ENCODE measurements at places on chromosomes 11 and 22.

DNA sequence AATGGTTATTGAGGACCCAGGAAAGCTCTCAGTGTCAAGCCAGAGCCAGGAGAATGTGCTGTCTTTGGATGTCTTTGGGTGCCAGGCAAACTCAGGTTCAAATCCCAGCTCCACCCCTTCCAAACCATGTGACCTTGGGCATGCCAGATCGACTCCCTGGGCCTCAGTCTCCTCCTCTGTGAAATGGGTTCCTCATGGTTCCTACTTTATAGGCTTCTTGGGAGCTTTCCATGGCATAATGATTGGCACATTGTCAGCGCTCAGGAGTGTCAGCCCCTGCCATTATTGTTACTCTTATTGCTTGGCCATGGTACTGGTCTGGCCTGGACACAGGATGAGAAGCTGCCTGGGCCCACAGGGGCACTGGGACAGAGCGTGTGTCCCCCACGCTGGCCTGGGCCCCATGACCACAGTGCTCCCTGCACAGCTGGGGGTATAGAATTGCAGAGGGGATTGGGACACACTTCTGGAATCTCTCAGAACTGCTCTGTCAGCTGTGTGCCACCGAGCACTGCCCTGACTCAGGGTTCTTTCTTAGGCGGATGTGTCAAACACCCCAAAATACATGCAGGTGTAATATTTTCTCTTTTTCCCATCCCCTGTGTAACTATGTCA lies 37.6 kb upstream of the CRYBB3 start:
- DNase-seq, result no peak

- DNase-seq, result no peak
Observed at GRCh38 chr11:63262547-63262946, 19.1 kb upstream of the SLC22A25 start.

- no peak for DNase-seq
Observed at GRCh38 chr11:8122173-8122764, 41.3 kb downstream of the TUB start.

GRCh38 chr11:12505183-12505582 lies 127.8 kb downstream of the PARVA start:
- DNase-seq, result no peak

DNA sequence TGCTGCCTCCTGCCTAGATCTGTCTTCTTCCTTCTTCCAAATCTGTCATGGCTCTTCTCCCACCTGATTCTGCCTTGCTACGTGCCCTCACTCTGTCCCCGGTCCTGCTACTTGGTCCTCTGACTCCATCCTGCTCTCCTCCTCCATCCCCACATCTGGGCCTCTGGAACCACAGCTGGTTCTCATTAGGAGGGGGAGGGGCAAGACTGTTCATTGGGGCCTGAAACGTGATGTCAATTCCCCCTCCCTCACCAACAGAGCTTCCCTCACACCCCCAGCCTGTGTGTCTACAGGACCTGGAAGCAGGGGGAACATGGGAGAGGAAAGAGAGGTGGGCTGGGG lies 9.1 kb downstream of the DCHS1 start:
- DNase-seq, result no peak

DNA sequence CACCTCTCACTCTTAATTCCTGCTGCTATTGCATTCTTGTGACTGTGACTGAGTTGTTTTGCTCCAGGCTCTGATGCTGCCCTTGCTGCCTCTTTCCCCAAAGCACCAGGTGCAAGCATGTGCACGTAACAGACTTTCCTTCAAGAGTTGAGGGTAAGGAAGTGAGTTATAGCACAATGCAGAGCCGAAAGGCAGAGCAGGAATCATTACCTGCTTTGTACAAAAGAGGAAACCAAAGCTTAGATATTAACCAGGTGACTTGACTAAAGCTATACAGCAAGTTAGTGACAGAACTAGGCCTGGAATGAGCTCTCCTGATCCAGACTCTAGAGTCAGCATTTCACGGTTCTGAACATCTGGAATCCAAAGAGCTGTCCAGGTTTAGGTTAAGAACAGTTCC lies 33.6 kb downstream of the NEU3 start:
- DNase-seq, result no peak

DNA sequence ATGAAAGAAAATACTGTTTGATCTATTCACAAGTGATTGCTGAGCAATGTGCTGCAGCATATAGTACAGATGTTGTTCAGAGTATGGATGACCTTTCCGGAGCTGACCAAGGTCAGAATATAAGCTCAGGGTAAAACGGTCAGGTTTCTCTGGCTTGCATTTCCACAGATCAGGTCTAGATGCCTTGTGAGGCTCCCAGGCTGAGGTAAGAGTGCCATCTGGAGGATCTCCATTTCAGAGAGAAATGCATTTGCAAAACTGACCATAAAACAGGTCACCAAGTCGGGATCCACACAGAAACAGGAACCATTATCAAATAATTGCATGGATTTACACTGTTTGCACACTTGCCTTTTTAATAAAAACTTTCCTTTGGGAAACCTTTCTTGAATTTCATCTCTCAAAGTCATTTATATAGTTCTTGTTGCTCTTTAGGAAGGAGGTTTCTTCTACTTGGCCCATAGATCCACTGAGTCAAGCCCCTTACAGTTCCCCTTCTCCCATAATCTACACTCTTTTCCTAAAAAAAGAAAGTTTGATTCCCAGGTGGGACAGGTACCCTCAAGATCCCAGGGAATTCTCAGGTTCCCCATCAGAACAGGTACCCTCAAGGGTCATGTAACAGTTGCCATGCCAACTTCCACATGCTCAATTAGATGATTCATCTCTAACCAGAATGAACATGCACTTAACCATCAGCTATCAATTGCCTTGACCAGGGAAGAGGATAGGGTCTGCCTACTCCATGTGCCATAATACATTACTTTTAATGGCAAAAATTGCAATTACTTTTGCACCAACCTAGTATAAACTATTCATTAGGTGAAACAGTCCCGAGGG lies 25.0 kb upstream of the TMPRSS5 start:
- DNase-seq, result no peak

GRCh38 chr11:101583251-101584128 lies at the start of gene TRPC6:
TSS of gene TRPC6 (minus strand) at chr11:101584007. CDS start at chr11:101583503, 504 bp downstream.
- no peak for DNase-seq

GRCh38 chr22:40206561-40206960 lies 28.8 kb downstream of the TNRC6B start:
- DNase-seq, result no peak

DNA sequence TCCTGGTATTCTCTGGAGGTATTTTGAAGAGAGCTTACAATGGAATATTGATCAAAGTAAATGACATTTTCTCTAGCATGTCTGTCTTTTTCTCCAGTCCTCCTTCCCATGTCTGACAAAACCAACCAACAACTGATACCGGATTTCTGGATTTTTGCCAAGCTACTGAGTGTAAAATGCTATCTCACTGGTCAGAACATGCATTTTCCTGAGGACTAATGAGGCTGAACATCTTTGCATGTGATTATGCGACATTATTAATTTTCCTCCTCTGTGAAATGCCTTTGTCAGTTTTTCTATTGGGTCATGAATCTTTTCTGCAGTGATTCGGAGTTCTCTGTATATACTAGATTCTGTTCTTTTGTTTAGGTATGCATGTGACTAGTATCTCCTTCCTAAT lies 51.4 kb downstream of the CDON start:
- no peak for DNase-seq

DNA sequence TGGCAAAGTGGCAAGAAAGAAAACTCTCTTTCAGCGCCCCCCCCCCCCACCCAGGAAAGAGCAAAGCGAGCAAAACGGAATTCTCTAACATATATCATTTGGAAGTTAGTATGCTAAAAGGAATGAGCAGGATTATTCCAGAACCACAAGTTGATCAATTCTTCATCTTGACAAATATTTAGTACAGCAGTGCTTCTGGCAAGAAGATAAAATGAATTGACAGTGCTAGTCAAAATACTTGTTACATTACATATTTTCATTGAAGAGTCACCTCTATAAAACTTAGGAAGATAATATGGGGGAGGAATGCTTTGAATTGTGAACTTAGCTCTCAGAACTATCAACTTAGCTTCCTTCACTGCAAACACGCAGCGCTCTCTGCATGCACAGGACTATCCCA lies 377.4 kb downstream of the DYNC2H1 start:
- no peak for DNase-seq

- DNase-seq, result peak; percentile 72
Observed at GRCh38 chr22:25564320-25564978, at the start of gene GRK3. TSS of gene GRK3 (plus strand) at chr22:25564675. CDS start at chr22:25565041, 366 bp downstream.

DNA sequence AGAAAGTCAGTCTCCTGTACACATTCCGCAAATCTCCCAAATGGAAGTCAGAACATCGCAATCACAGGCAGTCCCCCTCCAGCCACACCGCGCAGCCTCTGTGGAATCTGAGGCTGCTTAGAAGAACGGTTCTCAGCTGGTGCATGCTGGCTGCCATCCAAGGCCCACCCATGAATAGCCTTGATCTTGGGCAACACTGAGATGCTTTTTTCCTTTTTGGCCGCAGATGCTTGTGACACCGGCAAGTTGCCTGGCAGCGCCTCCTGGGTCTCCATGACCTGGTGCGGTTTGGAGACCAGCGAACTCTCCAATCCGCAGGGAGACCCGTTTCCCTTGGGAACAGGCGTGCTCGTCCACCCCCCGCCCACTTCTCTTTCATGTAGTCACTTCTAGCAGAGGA lies 26.3 kb upstream of the PHF21B start:
- DNase-seq, result no peak

All from naive B cell (primary cell).